ENCODE measurements at places on chromosomes 1 and 21.

GRCh38 chr1:154198756-154199562 is 7.1 kb upstream of the TPM3 start:
- no peak for DNase-seq

GRCh38 chr1:28885472-28885877 is 28.9 kb upstream of the EPB41 start:
- no peak for DNase-seq

DNA sequence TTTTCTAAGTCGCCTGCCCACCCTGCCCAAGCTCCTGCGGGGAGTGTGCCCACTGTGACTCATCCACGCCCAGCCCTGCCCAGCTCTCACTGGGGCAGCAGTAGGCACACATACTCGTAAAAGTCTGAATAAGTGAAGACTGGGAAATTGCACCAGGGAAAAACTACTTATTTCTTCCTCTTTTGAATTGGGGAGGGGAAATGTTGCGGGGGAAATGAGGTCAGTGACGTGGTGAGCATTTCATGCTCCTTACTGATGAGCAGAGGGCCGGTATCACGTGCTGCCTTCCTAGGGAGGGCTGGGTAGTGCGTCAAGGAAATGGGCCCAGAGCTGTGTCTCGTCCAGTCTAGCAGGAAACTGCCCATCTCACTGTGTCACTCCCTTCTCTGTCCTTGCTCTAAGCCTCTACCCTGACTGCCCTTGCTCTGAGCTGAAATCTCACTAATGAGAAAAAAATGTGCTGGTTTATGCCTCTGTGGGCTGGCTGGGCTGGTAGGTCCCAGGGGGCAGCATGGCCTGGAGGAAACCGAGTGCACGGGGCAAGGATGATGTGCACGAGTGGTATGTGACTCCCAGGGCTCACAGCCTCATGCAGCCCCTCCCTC is 13.5 kb upstream of the TNFRSF1B start:
- DNase-seq: no peak

GRCh38 chr1:219422811-219423598 is 189.9 kb downstream of the ZC3H11B start:
- DNase-seq: peak; percentile 45

- no peak for DNase-seq
Observed at GRCh38 chr1:30830537-30830936, 73.0 kb upstream of the LAPTM5 start.
